CD14-positive monocyte (primary cell): ENCODE measurements at places on chromosomes 4 and X.

GRCh38 chr4:185840201-185840600, 28.2 kb upstream of the SORBS2 start:
- no peak for DNase-seq

GRCh38 chr4:185945252-185945651, 123.7 kb upstream of the TLR3 start:
- DNase-seq = no peak

- no peak for DNase-seq
Observed at GRCh38 chrX:39929379-39930025, 168.3 kb downstream of the BCOR start.

GRCh38 chrX:102696306-102696705, 15.9 kb upstream of the GPRASP2 start:
- no peak for DNase-seq

GRCh38 chrX:138638996-138639395, 72.5 kb downstream of the FGF13 start:
- DNase-seq = no peak
